Lung microvascular endothelial cell (primary cell): ENCODE measurements at places on chromosomes 7 and 10.
A peak's percentile ranks its signal among the peaks of the same experiment; 100 is the strongest.

DNA sequence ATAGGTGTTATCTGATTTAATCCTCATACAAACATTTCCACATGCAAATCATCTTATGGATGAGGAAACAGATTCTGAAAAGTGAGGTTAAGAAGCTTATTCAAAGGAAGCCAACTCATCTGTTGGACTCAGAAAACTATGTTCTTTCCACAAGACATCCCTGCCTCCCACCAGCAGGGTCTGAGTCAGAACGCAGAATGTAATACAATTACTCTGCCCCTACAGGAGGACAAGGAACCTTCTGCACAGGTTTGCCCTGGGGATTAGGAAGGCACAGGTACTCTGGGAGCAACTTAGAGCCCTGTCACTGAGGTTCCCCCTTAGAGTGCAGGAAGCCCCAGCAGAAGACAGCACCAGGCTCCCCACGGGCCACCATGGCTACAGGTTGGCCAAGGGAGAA is 255.7 kb downstream of the TNS3 start:
- DNase-seq: no peak

- peak; percentile 24 for DNase-seq
These were observed 41.3 kb upstream of the GGCT start for GRCh38 chr7:30545791-30546555.

DNA sequence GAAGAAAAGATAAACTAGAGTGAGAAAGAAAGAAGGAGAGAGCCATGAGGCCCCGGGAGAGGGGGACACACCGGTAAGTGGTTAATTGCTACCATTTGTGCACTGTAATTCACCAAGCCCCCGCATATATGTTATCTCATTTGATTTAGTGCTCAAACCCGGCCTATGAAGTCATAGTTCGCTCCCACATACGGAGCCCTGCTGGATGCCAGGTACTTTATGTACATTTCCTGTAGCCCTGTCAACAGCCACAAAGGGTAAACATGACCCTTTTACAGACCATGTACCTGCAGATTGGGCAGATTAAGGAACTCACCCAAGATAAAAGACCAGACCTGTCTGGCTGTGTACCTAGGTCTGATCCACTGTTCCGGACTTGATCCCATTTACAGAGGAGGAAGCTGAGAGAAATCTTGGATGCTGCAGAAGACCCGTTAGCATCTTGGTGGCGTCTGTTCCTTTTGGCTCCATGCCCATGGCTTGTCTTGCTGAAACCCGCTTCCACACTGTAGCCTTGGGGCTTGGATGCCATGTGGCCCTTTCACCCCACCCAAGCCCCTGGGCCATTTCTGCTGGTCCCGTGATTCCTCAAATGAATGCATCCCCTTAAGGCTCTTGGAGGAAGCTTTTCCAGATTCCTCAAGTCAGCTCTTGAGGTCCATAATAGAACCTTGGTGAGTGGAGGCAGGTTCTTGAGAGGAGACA is 32.3 kb downstream of the FAM241B start:
- no peak for DNase-seq

DNA sequence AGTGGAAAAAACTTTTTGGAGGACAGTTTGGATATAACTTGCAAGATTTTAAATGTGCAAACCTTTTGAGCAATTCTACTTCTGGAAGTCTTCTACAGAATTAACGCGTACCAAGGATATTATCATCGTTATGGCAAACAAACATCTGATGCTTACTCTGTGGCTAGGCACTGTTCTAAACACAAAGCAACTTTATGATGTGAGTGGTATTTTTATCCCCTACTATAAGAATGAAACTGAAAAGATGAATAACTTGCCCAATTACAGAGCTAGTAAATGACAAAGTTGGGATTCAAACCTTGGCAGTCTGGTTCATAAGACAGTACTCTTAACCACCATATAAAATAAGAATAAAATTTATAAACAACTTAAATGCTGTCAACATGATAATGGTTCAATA is 15.8 kb downstream of the ASZ1 start:
- no peak for DNase-seq

GRCh38 chr7:37820708-37821468 is 27.5 kb upstream of the NME8 start:
- no peak for DNase-seq

GRCh38 chr10:132711613-132712121 is 74.3 kb downstream of the NKX6-2 start:
- no peak for DNase-seq

DNA sequence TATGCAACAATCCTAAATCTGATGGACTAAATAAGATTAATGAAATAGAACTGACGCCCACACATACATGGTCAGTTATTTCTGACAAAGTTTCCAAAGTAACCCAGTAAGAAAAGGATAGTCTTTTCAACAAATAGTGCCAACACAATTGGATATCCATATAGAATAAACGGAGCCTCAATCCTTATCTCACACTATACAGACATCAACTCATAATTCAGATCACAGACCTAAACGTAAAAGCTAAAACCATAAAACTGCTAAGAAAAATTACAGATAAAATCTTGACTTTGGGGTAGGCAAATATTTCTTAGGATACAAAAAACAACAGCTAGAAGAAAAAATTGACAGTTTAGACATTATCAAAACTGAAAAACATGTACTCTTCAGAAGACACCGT is 8.5 kb downstream of the CACUL1 start:
- no peak for DNase-seq

DNA sequence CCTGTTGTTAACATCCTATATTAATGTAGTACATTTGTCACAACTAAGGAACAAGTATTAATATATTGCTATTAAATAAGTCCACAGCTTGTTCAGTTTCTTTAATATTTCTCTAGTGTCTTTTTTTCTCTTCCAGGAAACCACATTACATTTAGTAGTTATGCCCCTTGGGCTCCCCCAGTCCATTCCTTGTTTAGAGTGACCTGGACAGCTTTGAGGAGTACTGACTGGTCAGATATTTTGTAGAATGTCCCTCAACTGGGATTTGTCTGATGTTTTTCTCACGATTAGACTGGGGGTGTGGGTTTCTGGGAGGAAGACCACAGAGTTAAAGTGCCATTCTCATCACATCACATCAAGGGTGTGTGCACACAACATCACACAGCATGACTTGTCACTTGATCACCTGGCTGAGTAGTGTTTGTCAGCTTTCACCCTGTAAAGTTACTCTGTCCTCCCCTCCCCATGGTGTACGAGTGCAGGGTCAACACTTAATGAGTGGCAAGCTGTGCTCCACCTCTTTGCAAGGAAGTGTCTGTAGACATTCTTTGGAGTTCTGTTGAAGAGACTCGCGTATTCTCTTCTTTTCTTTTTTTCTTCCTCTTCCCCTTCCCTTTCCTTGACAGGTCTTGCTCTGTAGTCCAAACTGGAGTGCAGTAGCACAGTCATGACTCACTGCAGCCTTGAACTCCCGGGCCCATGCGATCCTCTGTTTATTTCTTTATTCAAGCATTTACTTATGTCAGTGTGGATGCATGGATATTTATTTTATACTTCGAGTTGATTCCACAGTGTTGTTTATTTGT is 10.2 kb downstream of the LMTK2 start:
- DNase-seq: peak; percentile 57

DNA sequence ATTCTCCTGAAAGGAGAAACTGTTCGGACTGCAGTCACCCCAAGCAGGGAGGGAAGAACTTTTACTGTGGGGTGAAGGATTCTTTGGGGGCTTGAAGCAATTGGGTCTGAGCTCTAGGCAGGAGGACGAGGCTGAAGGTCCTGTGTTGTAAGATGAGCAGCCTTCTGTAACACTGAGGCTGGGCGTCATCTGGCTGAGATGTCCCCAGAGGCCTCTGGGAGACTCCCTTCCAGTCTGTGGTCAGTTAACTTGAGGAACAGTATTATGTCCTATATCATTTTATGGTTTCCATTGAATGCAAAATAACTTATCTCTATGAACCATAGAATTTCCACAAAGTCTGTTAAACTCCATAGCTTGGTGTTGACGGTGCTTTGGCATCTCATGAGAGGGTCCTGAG is 26.3 kb downstream of the FIGNL1 start:
- DNase-seq: no peak

- DNase-seq: no peak
These were observed 154.8 kb downstream of the GRK5 start for GRCh38 chr10:119362122-119362521.

DNA sequence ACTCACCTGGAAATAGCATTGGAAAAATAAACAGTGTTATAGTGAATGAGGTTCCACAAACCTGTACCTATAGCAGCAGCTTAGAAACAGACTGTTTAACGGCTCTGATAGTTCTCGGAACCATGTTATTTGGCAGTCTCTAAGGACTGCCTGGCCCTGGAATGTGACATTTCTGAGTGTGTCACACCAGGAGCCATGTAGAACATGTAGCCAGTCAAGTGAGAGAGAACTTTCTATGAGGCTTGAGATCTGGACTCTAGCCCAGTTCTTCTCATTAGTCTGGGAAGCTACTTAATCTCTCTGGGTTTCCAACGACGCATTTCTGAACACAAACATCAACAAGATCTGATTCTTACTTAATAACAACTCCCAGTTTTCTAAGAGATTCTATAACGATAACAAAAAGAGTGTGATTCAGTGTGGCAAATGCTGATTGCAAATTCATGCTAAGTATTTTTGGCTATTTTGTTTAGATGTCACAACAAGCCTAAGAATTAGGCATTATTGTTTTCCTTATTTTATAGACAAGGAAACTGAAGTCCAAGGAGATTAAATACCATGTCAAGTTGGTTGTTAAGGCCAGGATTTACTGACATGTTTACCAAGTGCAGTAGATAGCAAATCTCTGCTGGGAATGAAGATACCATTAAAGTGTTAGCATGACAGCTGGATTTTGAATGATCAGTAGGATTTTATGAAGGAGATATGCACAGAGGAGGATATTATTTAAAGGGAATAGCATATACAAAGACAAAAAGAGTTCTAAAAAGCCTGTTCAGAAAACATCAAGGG is 47.2 kb downstream of the APBB1IP start:
- no peak for DNase-seq

DNA sequence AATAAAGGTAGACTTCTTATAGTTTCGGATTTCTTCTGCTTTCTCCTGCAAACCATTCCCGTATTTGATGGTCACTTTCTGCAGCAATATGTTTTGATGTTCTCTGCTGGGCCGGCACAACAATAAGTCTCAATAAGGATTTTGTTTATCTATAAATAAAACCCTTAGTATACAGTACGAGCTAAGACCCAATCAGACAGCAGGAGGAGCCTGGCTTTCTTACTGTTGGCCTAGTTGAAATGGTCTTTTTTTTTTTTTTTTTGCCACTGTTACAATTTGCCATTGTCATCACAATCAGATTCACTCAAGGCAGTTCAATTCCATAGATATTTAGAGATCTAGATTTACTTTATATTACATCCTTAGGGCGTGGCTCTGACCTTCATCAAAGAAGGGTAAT is 76.4 kb downstream of the PLXDC2 start:
- DNase-seq: no peak

- no peak for DNase-seq
These were observed 4.7 kb downstream of the POT1 start for GRCh38 chr7:124924906-124925305.

DNA sequence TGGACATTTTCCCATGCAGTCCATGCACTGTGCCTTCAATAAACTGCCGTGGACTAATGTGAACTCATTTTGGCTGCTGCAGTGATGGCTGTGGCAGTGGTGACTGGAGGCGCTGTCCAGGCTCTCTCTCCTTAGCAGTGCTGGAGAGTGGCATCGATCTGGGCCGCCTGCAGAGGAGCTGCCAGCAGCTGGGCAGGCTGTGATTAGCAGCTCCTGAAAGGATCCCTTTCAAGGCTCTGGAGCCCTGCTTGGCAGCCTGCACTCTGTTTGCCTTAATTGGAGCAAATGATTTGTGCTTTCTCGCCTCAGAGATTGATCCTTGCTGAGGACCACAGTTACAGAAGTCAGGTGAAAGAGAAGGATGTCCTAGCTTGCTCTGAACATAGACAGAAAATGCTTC is 130.1 kb upstream of the VWC2 start:
- DNase-seq: no peak

GRCh38 chr7:82595176-82595575 is 151.6 kb upstream of the CACNA2D1 start:
- peak; percentile 21 for DNase-seq

DNA sequence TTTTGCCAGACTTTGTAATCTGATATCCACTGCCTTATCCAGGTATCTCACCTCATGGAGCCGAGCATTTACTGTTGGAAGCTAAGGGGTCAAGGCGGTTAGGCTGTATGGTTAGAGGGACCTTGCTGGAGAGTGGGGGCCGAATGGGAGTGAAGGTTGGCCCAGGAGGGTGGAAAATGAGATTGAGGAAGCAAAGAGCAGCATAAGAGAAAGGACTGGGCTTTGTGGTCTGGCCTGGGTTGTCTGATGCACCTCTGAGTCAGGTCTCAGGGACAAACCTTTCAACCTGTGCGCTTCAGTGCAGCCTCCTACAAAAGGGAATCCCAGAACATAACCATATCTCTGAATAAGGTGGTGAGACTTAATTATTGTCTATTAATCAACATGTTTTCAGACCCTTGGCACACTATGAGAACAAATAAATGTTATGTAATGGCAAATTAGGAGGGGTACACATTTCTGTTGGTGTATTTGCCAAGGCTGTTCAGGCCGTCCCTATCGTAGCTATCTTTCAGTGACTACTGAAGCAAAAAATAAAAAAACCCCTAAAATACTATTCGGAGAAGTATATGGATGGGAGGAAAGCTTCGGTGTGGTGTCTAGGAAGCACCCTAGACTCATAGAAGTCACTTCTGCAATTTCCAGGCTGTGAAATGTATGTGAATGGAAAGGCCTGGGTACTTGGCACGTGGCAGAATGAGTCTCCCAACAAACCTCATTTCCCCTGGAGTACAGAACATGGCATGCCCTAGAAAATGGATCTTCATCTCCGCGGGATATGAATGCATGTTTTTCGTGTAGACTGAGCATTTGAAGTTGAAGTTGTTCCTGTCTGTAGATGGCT is 4.3 kb downstream of the CAMK1D start:
- no peak for DNase-seq

GRCh38 chr7:20104696-20105095 is 112.5 kb downstream of the MACC1 start:
- DNase-seq: no peak

- no peak for DNase-seq
These were observed 49.4 kb downstream of the NOD1 start for GRCh38 chr7:30429156-30429530.

GRCh38 chr10:54060572-54060971 is 740.5 kb downstream of the PCDH15 start:
- DNase-seq: no peak

DNA sequence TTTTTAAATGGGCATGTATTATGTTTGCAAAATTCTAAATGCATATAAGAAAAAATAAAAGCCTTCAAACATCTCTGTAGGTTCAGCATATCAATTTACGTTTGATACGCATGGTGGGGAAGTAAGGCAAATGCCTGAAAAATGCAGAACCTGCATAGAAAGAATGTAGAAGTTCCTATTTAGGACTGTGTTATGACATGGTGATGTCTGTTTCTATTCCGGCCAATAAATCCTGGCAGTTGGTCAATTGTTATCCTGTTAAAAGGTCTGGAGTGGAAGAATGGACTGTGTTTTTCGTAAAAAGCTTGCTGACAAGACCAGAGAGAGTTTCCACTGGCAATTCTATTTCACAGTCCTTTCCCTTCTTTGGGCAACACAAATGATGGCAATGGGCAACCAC is 49.6 kb upstream of the CAV2 start:
- DNase-seq: peak; percentile 97

- DNase-seq: peak; percentile 34
These were observed 95.2 kb downstream of the CLEC2L start for GRCh38 chr7:139618482-139619366.

- no peak for DNase-seq
These were observed 182.3 kb upstream of the ADCY1 start for GRCh38 chr7:45391618-45392451.

GRCh38 chr10:598415-599170 is 90.9 kb downstream of the DIP2C start:
- no peak for DNase-seq

- DNase-seq: no peak
These were observed 11.6 kb downstream of the FRG2B start for GRCh38 chr10:133614830-133615580.
